ENCODE measurements at places on chromosomes 2 and 18.

GRCh38 chr18:58861353-58861752, 3.3 kb upstream of the ZNF532 start:
- no peak for DNase-seq

- DNase-seq = no peak
Measured at GRCh38 chr2:21270708-21271122, 146.9 kb downstream of the TDRD15 start.

GRCh38 chr18:58216071-58216481, 172.1 kb downstream of the NEDD4L start:
- DNase-seq = no peak

- DNase-seq = no peak
Measured at GRCh38 chr2:104756118-104756517, 97.8 kb upstream of the POU3F3 start.

DNA sequence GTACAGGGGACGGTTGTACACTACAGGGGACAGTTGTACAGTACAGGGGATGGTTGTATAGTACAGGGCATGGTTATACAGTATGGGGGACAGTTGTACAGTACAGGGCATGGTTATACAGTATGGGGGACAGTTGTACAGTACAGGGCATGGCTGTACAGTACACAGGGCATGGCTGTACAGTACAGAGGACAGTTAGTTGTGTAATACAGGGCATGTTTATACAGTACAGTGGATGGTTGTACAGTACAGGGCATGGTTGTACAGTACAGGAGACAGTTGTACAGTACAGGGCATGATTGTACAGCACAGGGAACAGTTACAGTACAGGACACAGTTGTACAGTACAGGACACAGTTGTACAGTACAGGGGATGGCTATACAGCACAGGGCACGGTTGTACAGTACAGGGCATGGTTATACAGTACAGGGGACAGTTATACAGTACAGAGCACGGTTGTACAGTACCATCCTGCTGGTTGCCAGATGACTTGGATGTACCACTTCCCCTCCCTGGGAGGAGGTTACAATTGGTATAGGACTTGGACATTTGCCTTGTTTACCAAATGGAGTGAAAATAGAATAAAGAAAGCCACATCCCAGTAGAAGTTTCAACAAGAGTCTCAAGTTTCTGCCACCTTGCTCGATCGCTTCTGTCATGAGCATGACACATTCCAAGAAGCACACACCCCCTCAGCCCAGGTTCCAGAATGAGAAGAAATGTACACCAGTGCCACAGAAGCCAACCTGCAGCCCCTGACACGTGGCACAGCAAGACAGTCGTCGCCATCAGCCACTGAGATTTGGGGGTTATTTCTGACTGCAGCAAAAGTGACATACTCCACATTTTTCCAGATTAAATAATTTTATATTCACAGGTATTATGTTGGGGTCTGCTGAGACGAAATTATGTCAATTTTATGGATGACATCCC, 16.0 kb downstream of the CYRIA start:
- no peak for DNase-seq

GRCh38 chr18:77151772-77152520, 19.4 kb upstream of the MBP start:
- no peak for DNase-seq

- no peak for DNase-seq
Measured at GRCh38 chr2:25159949-25160348, 8.4 kb downstream of the POMC start.

DNA sequence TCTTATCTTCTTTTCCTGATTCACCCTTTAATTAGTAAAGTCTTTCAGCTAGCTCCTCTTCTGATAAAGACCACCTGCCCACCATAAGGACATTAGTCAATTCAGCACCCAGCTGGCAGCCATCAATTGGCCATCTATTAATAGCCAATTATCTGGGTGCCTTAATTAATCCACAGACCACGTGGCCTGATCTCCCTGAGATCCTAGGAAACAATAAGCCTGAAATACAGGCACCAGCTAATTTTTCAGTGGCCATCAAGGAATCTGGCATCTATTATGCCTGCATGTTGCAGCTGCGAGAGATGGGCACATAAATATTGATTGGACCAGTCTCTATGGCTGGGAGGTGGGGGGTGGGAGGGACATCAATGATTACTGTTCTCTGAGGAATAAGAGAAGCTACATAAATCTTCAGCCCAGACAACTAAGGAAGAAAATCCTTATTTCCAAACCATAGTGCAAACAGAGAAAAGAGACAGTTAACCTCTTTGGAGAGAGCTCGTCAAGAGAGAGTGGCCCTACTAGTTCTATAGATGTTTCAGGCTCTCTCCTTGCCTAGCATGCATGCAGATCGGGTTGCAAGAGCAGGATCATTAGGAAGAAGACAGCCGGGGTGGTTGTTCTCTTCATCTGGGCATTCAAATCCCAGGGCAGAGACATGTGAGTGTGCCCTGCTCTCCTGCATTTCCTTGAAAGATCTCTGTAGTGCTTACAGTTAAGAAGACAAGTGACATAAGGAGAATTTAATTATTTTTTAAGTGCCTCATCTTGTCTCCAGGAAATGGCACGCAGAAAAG, 8.7 kb downstream of the GALNT14 start:
- no peak for DNase-seq

Data from anterior cingulate cortex (tissue), 58 donors.